ENCODE measurements at places on chromosomes 5 and 9.

DNA sequence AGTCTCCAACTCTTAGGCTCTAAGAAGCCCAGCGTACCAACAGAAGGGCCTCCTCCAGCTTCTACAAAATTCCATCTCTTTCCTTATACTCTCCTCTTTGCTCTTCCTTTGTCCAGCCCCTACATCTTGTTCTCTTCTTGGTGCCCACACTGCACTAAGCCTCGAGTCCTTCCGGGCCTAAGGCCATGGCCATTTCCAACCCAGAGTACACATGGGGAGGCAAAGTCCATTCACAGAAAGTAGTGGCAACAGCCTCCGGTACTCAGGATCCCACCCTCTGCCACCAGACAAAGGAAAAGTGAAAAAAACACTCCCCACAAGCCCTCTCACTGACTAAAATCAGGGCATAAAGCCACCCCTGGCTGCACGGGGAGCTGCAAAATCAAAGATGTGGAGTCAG is 60.3 kb downstream of the SAXO1 start:
- no peak for DNase-seq

DNA sequence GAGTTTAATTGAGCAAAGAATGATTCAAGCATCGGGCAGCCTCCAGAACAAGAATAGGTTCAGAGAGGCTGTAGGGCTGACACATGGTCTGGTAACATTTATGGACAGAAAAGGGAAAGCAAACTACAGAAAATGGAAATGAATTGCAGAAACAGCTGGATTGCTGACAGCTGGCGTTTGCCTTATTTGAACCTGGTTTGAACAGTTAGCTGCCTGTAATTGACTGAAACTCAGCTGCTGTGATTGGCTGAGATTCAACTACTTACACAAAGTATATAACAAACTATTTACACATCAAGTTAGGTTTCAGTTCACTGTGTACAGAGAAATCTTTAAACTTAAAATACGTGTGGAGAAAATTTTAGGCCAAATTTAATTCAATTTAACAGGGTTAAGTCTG is 441.7 kb downstream of the PRELID2 start:
- DNase-seq: no peak

DNA sequence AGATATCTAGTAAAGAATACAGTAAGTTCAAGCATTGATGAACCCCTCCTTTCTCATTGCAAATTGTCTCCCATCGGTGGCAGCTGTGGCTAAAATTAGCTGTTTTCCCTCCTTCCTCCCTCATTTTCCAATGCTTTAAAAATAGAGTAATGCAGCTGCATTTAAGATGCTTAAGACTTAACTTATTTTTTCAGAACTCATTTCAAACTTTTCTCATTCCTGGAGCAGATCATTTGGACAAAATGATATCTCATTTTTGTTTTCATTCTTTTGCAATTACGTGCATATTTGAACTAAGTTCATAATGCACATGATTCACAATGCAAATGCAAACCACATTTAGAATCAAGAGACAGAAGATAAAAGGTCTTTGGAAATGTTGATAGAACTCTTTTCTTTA is 14.6 kb downstream of the HSPB3 start:
- DNase-seq: no peak

DNA sequence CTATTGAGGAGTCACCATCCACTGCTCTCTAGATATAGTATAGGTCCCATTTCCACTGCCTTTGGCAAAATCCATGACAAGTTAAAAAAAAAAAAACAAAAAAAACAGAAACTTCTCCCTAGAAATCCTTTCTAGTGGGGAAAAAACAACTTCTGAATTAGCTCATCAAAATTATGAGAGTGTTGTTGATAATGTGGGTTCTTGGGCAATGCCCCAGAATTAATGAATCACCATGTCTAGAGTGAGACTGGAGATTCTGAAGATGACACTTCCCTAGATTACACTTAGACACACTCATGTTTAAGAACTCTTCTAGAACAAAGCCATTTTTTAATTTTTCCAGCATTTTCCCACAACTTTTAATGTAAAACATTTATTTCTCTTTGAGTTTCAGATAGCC is 728.0 kb upstream of the C9orf72 start:
- peak; percentile 23 for DNase-seq

DNA sequence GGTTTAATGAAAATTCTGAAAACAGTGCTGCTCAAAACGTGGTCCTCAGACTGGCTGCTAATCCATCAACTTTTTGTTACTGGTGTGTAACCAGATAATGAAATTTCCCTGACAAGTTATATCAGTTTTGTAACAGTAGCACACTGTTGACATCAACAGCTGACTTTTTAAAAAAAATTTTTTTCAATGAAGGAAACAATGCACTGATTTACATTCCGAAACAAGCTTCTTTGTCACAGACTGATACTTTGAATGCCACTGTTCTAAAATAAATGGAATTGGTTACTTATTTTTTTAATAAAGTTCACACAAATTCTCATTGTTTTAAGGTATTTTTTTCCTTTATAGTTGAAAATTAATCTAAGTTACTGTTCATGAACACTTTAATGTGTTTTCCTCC is 169.1 kb downstream of the NIPBL start:
- no peak for DNase-seq

- DNase-seq: no peak
These were observed 389.1 kb upstream of the ST8SIA4 start for GRCh38 chr5:101292199-101292598.

DNA sequence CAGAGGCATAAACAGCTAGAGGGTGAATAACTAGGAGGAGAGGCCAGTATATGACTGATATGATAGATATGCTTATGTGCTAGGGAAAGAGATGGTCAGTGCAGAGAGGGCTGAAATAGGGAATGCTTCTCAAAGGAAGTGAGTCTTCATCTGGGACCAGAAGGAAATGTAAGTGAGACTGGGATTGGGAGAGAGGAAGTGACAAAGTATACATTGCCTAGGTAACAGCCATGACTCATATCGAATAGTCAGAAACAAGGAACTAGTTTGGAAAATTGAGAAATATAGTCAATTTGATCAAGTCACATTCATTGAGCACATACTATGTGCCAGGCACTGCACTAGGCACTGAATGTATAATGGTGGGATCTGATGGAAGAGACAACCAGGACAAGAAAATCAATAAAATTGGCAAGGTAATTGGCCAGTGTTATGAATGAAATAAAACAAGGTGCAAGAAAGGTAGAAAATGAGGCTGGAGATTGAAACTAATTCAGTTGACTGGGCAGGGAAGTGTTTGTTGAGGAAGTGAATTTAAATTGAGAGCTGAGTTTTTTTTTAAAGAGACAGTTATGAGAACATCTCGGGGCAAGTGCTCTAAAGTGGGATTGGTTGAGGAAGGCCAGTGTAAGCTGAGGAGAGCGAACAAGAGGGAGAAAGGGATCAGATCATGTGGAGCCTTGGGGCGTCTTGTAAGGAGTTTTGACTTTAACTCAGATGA is 4.3 kb downstream of the ERAP2 start:
- DNase-seq: peak; percentile 96

- peak; percentile 73 for DNase-seq
These were observed 591.5 kb downstream of the RAB3C start for GRCh38 chr5:59174248-59174844.

DNA sequence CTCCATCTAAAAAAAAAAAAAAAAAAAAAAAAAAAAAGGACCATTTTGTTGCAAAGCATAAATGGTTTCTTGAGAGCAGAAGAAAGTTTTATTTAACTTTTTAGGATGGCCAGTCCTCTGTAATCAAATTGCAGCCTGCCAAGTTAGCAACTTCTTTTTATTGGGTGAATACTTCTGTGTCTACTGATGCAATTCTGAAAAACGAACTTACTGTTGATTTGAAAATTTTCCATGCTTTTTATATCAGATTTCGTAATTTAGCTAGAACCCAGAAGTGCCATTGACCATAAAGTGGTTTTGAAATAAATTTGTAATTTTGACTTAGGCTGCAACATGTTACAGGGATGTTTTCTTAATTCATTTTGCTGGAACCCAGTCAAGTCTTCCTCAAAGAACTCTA is 269.1 kb upstream of the ACTBL2 start:
- no peak for DNase-seq

DNA sequence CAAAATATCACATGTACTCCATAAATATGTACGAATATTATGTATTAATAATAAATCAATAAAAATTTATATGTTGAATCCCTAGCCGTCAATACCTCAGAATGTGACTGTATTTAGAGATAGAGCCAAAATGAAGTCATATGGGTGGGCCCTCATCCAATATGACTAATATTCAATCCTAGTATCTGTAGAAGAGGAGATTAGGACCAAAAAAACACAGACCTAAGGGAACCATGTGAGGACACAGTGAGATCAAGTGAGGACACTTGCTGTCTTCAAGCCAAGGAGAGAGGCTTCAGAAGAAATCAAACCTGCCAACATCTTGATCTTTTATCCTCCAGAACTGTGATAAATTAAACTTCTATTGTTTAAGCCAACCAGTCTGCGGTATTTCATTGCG is 3.7 kb upstream of the AMACR start:
- DNase-seq: no peak

- DNase-seq: no peak
These were observed 28.6 kb downstream of the DCAF12 start for GRCh38 chr9:34097865-34098264.
